ENCODE measurements at places on chromosomes 7 and 10.

- peak; percentile 16 for DNase-seq
These were observed 1.5 kb downstream of the PLEKHA8 start for GRCh38 chr7:30029696-30030095.

DNA sequence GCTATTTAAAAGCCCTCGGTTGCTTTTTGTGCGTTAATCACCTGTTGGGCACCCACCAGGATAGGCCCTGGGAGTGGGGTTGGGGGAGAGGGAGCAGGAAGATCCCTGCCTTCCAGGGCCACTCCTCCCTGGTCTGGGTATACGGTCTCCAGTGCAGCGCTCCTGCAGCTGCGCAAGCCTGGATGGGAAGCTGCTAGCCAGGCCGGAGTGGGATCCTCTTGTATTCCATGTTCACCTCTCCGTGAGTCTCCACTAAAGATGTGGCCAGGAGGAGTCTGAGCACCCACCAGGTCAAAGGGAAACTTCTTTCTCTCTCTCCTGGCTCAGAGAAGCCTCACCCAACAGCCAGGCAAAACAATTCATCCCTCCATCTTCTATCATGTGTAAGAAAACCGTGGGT is 78.8 kb upstream of the ANLN start:
- no peak for DNase-seq

- peak; percentile 22 for DNase-seq
These were observed 40.5 kb downstream of the PAPSS2 start for GRCh38 chr10:87700031-87700796.

DNA sequence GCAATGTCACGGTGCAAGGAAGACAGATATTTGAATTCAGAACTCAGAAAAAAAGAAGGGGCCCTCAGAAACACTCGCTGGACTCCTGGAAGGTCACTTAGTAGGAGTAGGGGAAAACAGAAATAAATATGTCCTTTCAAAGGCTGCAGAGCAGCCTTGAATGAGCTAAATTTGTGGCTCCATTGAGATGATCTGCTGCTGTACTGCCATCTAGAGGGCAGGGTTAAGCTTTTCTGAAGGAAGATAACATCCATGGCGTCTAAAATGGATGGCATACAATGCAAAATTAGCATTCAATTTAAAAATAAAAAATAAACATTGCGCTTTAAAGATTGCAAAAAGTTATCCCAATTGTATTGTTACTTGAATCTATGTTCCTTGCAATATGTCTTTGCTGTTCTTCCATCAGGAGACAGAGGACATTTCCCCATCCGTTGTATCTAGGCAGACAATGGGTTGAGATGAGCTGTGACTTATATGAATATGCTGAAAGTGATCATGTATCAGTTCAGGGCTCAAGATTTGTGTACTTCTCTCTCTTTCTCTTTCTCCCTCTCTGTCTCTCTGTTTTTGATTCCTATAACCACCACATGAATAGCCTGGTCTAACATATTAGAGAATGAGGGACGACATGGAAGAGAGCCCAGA is 642.2 kb downstream of the SH2D4B start:
- no peak for DNase-seq

DNA sequence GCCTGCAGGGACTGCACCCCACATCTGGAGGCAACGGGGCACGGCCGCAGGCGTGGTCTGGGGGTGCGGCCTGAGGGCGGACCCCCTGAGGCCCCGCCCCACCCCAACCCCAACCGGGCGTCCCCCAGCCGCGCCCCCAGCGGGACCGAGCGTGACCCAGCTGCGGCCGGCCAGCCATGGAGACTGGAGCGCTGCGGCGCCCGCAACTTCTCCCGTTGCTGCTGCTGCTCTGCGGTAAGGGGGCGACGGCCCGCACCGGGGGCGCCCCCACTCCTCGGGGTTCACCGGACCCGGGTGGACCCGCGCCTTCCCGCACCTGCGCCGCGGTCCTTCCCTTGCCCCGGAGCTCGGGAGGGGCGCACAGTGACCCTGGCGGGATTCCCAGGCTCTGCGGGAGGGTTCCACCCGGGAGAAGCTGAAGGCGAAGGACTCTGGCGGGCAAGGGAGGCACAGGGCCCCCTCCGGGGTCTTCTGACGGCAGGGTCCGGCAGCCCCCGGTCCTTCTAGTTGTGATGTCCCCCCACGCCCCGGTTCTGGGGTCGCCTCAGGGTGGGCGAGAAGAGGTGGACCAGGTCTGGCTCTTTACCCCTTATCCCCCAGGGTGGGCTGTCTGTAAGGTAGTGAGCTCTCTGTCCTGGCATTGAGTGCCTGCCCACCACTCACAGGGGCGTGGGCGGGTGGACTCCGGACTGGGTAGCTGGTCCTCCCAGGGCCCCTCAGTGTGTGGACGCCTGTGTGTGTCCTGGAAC is at the start of gene RAMP3:
TSS of gene RAMP3 (plus strand) at position 139 of the 749 bp plus-strand sequence. CDS start at position 177, 38 bp downstream.
- no peak for DNase-seq

DNA sequence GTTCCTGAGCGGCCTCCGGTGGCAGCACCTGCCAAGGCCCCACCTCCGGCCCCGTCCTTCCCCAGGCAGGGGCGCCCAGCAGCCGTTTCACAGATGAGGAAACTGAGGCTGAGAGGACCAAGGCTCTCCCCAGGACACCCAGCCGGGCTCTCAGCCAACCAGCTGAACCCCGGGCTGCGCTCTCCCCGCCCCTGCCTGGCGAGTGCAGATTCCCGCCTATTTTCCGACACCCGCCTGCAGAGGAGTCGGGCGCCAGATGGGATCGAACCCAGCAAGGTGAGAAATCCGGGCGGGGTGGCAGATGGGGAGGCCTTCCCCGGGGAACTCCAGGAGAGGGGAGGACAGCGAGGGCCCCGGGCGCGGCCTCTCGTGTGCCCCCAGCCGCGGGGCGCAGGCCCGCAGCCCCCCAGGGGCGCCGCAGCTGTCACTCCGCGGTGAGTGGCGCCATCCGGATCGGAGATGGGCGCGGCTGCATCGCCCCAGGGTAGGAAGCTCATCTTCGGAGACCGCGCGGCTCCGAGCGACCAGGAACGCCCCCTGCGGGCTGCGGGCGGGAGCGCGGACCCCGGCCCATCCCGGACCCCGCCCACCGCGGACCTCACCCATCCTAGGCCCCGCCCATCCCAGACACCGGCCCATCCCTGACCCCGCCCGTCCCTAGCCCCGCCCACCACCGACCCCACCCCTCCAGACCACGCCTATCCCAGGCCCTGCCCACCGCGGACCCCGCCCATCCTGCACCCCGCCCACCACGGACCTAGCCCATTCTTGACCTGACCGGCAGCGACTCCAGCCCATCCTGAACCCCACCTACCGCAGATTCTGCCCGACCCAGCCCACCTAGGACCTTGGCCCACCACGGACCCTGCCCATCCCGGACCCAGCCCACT is 90.3 kb downstream of the MICALL2 start:
- DNase-seq: peak; percentile 69

DNA sequence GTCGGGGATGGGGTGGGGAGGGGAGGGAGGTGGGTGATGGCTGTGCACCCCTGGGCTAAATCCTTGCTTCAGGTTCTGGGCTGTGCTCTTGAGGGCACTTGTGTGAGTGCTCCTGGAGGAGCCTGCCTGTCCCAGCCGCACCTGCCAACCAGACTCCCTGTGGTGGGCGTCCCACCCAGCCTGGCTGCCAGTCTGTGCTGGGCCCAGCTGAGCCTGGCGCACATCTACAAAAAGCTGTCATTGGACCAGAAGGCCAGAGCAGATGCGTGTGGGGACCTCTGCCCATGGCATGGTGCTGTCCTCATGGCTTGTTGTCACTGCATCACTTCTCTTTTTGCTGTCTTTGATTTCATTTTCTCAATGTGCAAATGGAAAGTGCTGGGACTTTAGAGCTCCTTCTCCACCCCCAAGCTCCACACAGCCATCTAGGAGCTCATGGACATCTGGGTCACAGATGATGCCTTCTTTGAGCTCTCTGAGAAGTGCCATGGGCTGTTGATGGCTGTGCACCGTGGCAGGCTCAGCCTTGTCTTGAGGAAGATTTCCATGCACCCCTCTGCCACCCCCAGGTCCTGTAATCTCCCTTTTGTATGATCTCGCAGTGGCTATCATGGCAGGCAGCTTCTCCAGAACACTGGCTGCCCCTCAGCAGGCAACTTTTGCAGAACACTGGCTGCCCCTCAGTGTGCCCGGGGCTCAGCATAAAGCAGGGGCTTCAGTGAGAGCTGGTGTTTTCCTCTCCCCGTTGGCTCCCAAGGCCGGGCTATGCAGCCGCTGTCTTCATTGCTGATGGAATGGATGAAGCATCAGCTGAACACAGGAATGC is 83.9 kb downstream of the ADCY1 start:
- no peak for DNase-seq

DNA sequence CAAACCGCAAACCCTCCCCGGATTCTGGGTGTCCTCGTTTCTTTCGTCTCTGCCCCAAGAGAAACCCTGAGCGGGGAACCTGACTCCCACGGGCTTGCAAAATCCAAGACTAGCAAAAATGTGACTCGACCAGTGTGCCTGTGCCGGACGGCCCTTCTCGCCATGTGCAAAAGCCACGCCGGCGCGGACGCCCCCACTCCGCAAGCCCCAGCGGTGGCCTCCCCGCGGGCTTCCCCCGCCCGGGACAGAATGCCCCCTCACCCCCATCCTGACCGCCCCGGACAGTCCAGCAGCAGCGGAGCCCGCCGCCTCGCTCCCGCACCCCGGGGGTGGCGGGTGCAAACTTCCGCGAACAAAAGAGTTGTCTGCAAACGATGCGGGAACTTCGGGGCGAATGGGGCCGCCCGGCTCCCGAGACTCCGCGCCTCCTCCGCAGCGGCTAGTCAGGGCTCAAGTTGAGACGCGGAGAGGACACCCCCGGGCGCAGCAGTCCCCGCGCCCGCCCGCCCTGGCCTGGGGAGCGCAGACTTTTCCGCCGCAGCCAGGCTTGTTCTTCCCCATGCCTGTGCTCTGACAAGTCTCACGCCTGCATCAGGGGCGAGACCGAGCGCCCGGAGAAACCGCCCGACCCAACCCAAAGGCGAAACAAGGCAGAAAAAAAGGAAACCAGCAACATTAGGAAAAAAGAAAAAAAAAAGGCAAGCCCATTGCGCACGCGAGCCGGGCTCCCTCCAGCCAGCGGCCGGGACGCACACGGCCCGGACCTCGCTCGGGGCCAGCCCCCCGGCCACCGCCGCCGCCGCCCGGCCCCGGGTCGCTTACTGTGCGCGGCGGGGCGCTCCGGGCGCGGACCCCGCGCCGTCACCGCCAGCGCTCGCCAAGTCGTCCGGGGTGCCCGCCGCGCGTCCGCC is 732 bp downstream of the FAM53B start:
- DNase-seq: peak; percentile 62

DNA sequence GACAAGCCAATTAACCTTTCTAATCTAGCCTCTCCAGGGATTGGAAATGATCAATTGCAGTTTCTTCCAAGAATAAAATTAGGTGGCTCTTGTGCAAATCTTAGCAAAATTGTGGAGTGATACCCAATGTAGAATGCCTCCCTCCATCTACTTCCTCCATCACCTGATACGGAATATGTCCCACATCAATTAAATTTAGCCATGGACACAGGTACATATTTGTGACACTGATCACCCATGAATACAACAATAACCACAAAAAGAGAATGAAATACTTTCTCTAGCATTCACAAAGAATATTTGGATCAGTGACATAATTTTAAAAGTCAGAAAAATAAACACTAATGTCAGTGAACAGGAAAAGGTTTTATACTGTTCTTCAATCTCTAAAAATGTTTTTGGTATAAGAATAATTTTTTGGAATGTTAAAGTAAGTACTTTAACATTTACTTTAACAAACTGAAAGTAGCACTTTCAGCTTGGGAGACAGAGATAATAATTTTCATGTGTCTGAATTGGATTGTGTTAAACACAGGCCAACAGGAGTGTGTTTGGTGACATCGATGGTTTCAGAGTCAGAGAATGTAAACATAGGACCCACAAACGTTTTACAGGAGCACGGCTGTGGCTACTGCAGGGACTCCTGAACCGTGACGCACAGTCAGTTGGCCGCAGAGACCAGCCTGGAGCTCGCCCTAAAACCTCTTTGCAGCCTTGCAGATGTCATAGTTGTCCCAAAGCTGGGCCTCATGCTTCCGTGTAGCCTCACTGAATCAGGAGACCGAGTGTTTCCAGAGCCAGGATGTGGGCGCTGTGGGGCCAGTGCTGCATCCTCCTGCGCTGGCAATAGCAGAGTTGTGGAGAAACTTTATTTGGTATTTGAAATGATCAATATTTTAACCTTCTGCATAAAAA is 7.2 kb downstream of the RBM20 start:
- DNase-seq: peak; percentile 82

DNA sequence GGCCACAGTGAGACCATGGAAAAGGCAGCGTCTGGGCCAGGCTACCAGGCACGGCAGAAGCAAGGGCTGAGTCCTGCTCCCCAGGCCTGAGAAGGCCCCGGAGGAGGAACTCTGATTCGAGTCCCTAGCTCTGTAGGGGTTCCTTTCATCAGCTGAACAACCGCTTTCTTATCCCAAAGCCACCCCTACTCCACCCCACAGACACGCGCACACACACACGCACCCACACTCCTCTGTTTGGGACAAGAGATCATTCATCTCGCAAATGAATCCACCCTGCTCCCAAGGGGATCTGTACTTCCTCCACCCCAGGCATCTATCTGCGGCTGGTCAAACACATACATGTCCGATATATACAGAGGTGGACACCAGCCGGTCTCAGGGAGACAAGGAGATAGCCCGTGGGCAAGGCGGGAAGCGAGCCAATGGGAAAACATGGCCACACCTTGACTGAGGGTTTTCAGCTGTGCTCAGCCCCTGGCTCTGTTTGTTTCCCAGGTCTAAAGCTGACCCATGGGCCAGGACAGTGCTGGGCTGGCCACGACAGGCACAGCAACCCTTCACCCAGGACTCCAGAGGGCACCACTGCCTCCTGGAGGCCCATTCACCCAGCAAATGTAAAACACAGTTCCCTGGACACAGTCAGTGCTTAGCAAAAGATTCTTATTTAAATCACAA is 7.3 kb downstream of the ZCCHC24 start:
- no peak for DNase-seq

DNA sequence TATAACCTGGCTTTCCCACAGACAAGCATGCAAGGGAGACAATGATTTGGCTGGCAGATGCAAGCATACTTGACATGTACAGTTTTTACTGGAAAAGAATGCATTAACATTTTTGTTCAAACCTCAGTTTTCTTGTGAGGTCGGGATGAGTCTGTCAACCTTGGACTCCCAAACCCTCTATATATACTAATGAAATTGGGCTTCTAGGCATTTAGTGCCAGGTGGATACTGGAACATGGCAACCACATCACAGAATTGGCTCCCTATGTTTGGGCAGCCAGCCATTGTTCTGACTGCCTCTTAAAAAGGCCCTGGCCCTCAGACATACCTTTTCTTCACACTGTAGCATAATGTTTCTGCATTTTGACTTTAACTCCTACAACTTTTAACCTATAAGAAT is 39.1 kb downstream of the CDK6 start:
- no peak for DNase-seq

- no peak for DNase-seq
These were observed 70.4 kb downstream of the CDK1 start for GRCh38 chr10:60848680-60849079.

- no peak for DNase-seq
These were observed 15.1 kb upstream of the SVIL start for GRCh38 chr10:29649561-29650551.

Data from AG08396 (cell line).